GM19239 (cell line): ENCODE measurements at places on chromosomes 4 and X.

GRCh38 chrX:73478961-73479360 lies 32.1 kb downstream of the CDX4 start:
- no peak for DNase-seq

DNA sequence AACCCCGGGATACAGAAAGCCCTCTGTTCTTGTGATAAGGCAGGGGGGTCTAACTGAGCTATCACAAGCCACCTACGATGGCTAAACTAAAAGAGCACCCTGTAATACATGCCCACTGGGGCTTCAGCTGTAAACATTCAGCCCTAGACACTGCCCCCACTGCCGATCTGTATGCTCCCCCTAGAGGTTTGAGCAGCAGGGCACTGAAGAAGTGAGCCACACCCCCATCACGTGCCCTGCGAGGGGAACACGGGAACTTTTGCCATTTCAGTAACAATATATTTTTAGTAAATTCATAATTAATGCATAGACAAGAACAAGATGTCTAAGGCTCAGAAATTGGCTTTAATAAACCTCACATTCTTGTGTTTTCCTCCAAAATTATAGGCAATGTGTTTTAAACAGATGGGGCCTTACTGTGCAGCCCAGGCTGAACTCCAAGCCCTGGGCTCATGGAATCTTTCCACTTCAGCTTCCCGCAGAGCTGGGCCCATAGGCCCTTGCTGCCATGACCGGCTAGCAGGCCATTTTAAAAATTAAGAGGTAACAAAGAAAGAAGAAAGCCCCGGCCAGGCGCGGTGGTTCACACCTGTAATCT lies 235.3 kb upstream of the SFRP2 start:
- no peak for DNase-seq

DNA sequence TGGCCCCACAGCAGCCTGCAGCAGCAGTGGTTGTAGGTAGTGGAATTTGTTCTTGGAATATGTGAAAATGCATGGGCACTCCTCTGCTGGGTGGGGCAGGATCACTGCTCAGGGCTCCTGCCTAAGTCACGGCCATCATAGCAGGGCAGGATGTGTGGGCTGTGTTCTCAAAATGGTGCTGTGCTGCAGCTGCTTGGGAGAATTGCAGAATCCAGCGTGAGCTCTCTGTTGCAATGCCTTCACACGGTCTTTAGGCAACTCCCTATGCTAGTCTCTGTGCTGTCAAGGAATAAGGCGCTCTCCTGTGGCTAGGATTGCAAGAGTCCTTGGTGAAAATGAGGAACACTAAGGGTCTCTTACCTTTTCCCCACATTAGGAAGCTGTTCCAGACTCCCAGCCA lies 42.9 kb downstream of the F8 start:
- no peak for DNase-seq

GRCh38 chr4:109629775-109630174 lies 69.7 kb downstream of the MCUB start:
- no peak for DNase-seq

- DNase-seq = no peak
Observed at GRCh38 chrX:107978707-107979307, 3.4 kb downstream of the TEX13B start.

DNA sequence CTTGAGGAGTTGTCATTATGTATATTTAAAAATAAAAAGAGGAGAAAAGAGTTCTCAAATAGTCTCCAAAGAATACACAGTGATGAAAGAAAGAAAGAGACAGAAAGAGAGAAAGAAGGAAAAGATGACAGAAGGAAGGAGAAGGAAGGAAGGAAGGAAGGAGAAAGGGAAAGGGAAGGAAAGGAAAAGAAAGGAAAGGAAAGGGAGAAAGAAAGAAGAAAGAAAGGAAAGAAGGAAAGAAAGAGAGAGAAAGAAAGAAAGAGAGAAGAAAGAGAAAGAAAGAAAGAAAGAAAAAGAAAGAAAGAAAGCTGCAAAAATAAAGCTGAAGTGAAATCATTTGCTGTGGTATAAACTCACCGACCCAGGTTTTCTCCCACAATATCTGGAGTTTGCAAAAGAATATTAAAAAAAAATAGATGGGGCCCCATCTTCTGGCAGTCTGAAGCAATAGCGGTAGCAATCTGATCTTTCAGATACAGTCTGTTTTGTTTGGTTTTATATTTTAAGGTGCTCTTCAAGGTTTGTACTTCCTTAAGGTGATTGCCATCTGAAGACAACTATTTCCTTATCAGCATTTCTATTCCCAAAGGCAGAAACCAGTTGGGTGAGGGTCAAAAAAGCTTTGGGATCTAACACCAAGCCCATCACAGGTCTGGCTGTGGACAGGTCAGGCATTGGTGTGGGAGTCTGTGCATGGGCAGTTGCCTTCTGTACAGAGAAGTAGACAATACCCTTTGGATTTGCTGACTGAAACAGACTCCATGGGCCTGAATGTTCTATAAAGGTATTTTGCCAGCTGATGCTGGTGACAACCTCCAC lies 160.4 kb downstream of the CPEB2 start:
- no peak for DNase-seq

DNA sequence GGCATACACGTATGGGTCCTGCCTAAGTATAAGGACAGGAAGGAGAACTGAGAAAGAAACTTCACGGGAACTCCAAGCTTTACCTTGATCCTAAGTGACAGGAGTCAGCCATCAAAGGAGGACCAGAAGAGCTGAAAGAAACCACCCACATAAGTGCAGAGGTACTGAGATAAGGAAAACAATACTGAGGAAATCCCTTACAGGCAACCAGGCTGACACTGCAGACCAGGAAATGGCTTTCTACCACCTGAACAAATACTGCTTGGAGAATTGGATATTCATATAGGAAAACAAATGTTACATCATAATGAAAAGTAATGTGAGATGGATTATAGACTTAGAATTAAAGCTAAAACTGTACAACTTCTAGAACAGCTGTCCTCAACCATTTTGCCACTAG lies 127.0 kb downstream of the IL15 start:
- no peak for DNase-seq

DNA sequence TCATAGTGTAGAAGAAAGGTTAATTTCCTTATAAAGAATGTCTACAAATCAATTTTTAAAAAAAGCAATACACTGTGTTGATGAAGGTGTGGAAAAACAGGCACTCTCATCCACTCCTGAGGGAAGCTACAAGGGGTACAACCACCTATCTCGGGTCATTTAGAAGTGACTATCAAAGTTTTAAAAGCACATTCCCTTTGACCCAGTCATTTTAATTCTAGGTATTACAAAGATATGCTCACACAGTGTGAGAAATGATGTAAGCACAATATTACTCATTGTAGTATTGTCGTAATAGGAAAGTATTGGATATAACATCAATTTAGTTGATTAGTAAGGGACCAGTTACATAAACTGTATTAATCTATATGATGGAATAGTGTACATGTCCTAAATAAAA lies 7.4 kb upstream of the HCCS start:
- DNase-seq = no peak

DNA sequence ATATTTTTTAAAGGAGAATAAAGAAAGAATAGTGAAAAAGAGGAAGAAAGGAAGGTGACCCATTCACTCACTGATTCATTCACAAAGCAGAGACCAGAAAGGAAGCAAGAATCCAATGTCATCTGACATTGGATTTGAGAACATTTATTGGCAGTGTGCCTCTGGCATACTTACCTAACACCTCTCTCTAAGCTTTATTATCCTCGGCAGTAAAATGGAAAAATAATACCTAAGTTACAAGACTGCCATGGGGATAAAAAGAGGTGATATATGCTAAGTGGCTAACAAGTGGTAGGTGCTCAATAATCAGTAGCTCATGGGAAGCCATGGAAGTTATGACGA lies 41.6 kb upstream of the PPARGC1A start:
- no peak for DNase-seq

DNA sequence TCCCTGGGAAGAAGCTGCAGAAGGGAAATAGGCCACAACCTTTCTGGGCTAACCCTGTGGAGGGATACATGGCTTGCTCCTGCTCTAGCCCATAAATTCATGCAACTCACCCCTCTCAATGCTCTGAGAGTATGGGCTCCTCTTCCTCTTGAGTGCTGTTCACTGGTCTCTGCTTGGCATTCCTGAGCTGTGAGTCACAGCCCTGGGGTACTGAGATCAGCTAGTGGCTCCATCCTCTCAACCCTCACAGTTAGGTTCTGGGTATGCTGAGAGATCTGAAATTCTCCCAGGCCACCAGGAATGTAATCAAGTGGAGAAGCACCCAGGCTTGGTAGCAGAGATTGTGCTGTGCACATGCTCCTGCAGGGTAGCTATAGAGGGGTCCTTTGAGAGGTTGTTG lies 60.6 kb upstream of the SPANXN2 start:
- DNase-seq = no peak

DNA sequence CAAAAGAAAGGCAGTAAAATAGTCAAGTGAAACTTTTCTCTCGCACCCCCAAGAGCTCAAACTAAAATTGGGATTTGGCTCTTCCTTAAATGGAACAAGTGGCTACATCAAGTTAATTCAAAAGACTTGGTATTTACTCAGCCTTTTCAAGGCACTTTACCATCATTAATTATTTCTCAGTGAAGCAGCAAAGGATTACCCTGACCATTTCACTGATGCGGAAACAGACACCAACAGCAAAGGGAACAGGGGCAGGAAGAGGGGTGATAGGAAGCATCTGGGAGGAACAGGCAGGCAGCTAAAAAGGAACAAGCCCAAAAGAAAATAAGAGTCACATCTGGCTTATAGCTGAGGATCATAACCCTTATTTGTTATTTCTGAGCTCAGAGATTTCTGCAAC lies 2.7 kb downstream of the SCML2 start:
- no peak for DNase-seq

- DNase-seq = no peak
Observed at GRCh38 chr4:41146716-41147506, 67.4 kb downstream of the APBB2 start.

DNA sequence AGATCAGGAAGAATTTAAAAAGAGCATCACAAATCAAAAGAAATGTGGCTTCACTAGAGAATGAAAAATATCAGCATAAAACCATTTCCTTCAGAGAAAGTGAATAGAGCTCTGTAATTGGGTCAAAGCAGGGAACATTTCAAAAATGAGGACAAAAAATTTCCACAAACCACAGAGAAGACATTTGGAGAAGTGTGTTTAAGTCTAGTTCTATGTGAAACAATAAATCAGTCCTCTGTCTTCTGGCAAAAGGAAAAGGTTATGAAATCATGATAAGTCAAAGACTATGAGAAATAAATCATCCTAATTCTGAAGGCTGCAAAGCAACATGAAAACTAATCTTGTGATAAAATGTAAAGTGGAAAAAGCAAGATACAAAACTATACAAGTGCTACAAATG lies 27.9 kb downstream of the SMPX start:
- no peak for DNase-seq

DNA sequence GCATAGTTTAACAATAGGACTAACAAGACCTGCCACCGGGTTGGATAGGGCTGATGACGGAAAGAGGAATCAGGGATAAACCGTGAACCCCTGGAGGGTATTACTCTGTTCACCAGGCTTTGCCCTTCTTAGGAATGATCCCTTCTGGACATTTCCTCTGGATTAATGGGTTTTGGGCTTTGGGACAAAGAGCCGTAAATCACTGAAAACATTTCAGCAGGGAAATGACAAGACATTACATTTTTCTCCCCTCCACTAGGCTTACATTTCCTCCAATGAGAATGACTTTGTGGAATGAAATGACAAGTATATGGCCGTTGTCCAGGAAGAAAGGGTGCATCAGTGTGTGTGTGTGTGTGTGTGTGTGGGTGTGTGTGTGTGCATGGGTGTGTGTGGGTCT lies 25.9 kb upstream of the RBPJ start:
- no peak for DNase-seq

DNA sequence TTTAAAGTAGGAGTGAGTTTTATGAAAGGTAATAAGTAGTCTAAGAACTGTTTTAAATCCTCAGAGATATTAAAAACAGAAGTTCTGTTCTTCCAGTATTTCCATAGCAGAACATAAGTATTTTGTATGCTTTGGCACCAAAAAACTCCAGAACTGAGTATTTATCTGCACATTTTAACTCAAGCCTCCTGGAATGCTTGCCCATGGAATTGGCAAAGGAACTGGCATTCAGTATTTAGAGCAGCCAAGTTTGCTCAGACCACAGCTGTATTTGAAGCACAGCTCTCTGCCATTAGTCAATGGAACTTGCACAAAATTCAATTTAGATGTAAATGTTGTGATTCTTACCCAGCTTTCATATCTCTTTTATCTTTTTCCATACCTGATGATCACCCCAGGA lies 42.2 kb downstream of the NDNF start:
- no peak for DNase-seq

DNA sequence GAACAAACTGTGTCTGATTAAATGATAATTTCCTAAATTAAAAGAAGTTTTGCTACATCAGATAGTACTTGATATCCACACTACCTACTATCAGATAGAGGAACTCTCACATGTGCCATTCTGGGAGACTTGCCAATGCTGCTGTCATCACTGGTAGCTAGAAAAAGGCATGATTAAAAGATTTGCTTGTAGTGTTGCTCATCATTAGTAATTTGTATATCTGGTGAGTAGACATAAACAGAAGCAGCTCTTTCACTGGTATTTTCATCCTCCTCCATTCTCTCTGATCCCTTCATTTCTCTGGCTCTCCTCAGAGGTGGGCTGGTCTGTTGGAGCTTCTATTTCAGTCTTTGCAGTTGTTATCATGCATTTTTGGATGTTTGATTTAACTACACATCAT lies 56.0 kb downstream of the SPRY1 start:
- no peak for DNase-seq

GRCh38 chrX:68894513-68895340 lies 65.9 kb downstream of the EFNB1 start:
- no peak for DNase-seq

DNA sequence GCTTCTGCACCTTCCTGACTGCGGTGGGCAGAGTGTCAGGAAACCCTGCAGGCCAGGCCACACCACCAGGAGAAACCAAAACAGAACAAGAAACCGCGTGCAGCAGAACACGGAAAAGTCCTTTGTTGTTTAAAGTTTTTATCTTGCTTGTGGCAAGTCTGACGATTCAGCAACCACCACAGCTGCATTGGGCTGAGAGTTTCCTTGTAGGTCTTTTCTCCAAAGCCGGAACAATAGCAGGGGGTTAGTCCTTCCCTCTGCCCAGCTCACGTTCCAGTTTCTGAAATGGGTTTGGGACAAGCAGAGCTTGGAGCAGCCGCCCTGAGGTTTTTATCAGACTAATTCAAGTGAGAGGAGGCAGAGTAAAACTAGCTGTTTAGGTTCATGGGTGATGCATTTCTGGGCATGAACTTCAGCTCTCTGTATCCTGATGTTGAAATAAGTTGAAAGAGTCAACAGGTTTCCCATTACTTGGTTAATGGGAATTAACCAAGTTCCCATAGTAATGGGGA lies 216.9 kb downstream of the PTTG2 start:
- DNase-seq = no peak

GRCh38 chr4:26515936-26516335 lies 25.7 kb upstream of the CCKAR start:
- no peak for DNase-seq

DNA sequence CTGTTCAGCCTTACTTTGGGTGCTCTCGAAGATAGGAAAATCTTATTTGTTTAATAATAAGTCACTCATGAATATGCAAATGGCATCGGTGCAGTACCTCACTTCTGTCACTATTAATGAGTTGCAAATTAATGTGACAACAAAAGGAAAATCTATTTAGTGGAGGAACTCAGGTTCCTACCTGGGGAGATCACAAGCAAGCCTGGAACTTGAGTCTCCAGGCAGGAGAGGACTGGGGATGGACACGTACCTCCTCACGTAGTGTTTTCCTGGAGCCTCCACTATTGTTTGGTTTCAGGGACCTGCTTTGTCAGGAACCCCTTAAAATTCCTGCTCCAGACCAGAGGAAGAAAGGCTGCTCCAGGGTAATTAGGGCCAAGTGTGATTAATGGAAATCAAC lies 82.1 kb downstream of the BCOR start:
- DNase-seq = no peak
